ENCODE measurements at places on chromosomes 16 and 17.

GRCh38 chr17:3594976-3595375 is 14.2 kb downstream of the TRPV1 start:
- no peak for DNase-seq

DNA sequence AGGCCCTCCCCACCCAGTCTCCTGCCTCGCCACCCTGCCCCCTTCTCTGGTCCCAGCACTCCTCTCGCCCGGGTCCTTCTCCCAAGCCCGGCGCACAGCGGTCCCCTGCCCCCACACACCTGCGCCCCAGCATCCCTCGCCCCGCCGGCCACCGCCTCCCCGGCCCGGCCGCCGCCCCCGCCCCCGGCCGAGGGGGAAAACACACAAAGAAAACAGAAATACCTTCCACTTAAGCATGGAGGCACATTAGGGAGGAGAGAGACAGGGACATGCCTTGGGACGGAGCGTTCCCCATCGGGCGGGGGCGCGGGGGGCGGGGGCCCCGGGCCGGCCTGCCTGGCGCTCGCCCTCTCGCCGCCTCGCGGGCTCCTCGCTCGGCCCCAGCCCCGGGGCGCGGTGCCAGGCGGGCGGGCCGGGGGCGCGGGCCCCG is 326 bp downstream of the SRCIN1 start:
- no peak for DNase-seq

DNA sequence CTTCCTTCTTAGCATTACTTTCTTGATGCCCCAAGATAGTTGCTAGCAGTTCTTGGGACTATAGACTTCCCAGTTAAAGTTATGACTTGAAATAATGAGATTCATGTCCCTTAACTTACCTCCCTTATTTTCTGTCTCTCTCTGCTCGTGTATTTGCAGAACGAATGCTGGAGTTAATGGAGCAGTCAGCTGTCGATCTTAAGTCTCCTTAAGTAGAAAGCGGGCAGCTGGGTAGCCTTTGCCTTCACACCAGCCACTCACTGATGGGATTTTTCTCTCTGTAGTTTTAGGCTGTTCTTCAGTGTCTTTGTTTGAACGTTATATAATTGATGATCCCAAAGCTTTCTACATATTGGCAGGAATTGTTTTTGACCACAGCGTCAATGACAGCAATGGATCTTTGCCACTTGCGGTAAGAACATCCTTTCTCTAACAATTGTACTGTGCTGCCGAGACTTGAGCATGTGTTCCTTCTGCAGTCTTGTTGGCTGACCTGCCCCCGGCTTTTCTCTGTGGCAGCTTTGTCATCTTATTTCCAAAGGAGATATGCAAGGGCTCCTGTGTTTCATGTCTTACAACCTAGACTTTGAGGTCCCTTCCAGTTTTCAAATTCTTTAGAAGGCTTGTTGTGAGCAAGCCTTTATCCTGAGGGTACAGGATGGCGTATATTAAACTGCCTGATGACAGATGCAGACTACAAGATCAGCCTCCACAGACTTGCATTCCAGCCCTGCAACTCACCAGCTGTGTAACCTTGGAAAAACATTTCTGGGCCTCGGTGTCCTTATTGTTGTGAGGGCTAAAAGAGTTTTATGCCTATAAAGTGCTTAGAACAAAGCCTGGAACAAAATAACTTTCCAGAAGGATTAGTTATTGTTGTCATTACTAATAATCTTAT is 25.1 kb upstream of the ABCA3 start:
- DNase-seq: peak; percentile 65

- DNase-seq: peak; percentile 48
These were observed 160.6 kb upstream of the RPL38 start for GRCh38 chr17:74042744-74043486.

- no peak for DNase-seq
These were observed 83.7 kb upstream of the ZNF469 start for GRCh38 chr16:88298833-88299745.

DNA sequence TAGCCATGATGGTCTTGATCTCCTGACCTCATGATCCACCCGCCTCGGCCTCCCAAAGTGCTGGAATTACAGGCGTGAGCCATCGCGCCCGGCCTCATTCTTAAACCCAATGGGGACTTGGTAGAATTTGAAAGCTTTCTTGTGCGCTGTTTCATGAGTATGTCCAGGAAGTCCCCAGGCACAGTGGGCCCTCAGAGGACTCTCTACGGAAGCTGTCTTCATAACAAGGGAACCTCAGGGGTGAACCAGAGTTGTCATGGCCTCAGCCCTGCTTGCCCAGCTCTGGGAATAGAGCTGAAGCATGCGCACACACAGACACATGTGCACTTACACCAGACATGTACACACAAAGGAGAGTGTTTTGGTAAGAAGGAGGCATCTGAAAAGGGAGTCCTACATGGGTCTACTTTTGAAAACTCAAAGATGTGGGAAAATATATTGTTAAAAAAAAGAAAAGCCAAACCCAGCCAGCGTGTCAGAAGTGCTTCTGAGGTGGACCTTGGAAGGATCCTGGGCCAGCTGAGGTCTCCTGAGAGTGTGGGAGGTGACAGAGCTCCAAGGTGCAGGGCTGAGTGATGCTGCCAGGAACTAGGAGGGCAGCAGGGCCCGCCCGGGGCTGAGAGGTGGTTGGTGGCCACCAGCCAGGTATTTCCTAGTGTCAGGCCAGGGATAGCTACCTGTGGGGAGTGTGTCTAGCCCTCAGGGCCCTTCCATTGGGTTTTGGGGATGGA is 54.6 kb downstream of the EPN2 start:
- DNase-seq: no peak

DNA sequence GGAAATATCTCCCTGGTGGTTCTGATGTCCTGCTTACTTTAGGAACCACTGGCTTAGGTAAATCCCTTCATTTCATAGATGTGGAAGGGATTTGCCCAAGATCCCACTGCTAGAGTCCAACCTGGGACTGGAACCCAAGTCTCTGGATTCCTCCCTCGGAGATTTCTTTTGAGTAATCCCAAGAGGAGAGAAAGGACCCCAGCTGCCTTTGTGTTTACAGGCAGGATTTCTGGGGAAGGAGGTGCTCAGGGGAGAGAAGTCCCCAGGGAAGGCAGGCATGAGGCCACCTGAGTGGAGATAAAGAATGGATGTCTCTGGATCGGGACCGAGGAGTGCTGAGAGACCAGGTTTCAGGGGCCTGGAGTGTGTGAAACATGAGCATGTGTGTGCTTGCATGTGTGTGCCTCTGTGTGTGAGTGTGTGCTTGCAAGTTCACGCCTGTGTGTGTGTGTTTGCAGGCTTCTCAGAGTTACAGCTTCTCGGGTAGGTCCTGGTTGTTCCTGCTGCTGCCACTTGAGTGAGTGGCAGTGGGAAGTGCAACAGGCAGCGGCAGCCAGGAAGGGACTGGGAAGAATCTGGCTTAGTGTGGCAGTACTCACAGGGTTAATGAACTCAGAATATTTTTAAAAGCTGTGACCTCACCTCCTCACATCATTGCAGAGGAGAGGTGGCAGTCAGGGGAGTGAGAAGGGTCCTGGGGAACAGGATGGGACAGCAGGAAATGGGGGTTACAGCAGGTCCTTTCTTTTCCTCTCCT is 2.2 kb downstream of the KCNH6 start:
- no peak for DNase-seq

GRCh38 chr16:86398622-86399021 is 111.7 kb upstream of the FOXF1 start:
- no peak for DNase-seq

GRCh38 chr17:81453712-81454111 is 58.5 kb downstream of the BAHCC1 start:
- DNase-seq: no peak

- peak; percentile 75 for DNase-seq
These were observed 170.4 kb downstream of the ZFHX3 start for GRCh38 chr16:72877374-72878028.

- DNase-seq: no peak
These were observed at the start of gene MILR1 for GRCh38 chr17:64448665-64449512. MILR1 (plus strand) TSS chr17:64449115; CDS start chr17:64449169, 54 bp downstream.

GRCh38 chr16:8905168-8905762 is 23.1 kb downstream of the LITAFD start:
- DNase-seq: peak; percentile 16

- no peak for DNase-seq
These were observed 254.1 kb upstream of the N4BP1 start for GRCh38 chr16:48864055-48864454.

DNA sequence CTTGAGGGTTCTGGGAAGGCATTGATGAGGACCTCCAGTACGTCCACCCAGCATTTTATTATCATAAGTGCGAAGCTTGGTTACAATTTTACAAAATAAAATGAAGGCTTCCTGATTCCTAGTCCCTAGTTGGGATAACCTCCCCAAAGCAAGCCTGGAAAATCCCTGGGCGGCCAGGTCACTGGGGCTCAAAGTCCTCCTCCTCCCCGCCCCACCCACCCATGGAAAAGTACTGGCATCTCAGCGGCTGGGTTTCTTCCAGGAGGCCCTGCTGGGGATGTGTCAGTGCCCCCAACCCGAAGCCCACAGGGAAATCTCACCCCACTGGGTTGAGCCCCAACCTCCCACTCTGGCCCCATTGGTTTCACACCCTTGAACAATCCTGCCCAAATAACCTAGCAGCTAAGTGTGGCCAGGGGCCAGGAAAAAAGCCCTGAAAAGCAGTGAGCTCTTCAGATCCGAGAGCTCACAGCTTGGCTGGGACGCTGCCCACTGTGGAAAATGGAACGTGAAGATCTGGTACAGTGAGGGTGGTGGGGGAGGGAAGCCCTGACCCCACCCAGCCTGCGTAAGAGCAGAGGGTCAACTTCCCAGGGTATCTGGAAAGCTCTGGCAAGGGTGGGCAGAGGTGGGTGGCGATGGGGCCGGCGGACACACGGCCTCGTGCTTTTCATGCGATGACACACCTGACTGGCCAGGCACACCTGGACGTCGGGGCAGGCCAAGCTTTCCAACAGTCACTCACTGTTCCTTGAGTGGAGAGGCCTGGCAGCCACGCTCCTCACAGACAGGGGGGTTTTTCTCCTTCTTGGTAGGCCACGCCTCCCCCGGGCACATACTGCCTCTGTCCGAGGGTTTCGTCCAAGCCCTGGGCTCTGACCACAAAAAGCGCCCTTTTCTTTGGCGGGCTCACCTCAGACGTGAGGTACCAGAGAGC is 324.5 kb downstream of the SOX9 start:
- DNase-seq: no peak

GRCh38 chr16:2452650-2453049 is 7.3 kb upstream of the TEDC2 start:
- no peak for DNase-seq

DNA sequence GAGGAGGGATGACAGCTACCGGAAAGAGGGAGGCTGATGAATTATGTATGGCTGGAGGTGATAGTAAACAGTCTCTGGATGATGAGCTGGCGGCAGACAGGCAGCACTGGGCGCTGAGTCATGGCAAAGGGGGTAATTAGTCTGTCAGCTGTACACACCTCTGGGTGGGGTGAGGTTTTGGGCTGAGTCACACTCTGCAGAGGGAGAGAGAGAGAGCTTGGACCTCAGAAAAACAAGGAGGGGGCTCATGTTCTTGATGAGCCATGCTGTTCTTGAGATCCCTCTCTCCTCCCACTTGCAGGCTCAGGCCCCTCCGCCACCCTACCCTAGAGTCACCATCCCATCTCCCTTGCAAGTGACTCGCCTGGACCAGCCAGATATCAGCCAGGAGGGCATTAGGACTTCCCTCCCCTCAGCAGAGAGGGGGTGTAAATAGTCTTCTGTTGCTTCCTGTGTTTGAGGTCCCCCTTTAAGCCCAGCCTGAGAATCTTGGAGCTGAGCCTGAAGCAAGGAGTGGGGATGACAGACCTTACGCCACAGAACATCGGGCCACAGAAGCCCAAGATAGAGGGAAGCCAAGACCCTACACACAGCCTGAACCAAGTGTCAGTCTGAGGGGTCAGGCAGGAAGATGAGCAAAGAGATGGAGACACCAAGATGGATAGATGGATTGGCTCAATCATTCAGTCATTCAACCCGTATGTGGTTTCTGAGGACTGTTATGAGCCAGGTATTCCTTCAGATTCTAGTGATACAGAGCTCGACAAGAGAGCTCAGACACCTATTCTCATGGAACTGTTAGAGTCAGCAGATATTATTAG is 383.2 kb upstream of the CCL2 start:
- DNase-seq: peak; percentile 67

- DNase-seq: no peak
These were observed 25.1 kb downstream of the MINK1 start for GRCh38 chr17:4858068-4858881.

- no peak for DNase-seq
These were observed 12.5 kb upstream of the C1QTNF8 start for GRCh38 chr16:1108299-1109252.

GRCh38 chr16:17302214-17302613 is 168.5 kb downstream of the XYLT1 start:
- no peak for DNase-seq

GRCh38 chr16:351804-352520 is 561 bp downstream of the AXIN1 start:
- DNase-seq: no peak

- no peak for DNase-seq
These were observed 280.8 kb upstream of the IRX5 start for GRCh38 chr16:54649876-54650275.

DNA sequence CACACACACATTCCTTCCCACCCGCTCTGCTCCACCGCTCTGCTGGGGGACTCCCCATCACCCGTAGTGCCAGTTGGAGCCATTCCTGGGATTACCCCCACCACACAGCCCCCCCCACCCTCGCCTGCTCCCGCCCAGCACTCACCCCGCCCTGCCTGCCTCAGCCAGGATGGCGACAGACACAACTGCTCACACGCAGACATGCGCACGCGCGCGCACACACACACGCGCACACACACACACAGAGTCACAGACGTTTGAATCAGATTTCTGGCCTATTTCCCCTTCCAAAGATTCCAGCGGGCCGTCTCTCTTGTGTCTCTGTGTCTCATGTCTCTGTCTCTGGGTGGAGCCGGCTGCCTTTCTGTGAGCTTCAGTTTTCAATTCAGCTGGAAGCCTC is 4.4 kb downstream of the CACNA1G start:
- no peak for DNase-seq

DNA sequence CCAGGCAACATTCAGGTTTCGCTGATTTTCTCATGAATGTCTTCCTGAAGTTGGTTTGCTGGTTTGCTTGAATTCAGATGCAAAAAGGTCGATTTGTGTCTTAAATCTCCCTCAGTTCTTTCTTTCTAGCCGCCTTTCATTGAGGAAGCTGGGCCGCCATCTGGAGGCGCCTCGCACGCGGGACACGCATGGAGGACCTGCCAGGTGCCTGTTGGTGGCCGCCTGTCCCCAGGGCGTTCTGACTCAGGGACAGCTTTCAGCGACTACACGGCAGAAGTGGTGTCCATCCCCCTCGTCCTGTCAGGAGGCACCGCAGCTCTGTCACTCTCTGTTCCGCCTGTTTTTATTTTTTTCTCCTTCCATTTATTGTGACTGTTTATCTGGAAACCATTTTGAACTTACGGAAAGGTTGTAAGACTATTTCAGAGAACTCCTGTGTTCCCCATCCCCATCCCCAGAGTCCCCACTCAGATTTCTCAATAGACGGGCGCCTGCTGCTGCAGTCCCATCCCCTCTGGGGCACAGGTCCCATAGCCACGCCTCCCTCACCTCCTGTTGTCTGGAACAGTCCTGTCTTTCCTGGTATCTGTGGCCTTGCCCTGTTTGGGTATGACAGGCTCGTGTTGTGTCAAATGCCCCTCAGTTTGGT is 33.2 kb downstream of the COX4I1 start:
- DNase-seq: no peak
